ENCODE measurements at places on chromosomes 11 and 22. TPM values are rescaled to one million over a fixed set of nuclear protein-coding genes. Genes with fewer than 3 reads are reported as not detected.

Gene KRTAP5-2
- total RNA-seq = not detected

Gene SLC22A9
- total RNA-seq = not detected

Gene LRRN4CL
- total RNA-seq = 15.5 TPM

DNA sequence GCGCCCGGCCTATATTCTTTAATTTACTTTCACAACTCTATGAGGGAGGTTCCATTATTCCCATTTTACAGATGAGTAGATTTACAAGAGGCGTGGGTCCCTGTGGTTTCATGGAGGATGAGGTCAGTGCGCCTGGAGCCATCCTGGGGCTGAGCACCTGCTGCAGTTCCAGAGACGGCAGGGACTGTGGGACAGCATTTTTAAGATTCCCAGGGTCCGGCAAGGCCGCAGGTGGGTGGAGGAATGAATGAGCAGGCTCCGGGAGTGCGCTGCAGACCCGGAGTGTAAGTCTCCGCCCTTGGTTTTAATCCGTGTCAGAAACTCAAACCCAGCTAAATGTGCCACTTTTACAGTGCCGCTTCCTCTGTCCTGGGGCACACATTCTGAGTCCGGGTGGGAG is 4.1 kb upstream of the CHRM1 start:
- no peak for DNase-seq

DNA sequence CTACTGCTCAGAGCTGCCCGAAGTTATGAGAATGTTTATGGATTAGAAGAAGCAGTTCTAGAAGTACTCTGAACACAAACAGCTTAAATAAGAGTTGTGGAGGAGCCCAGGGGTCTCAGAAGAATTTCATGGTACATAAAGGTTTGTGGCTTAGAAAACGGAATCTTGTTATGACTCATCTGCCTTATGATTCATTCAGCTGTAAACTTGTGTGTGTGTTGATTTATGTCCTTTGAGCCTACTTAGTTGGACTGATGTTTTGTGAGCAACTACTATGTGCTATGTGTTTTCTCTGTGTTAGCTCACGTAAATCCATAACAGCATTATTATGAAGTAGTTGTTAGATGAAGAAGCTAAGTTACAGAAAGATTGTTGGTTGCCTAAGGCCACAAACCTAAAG is 203.7 kb downstream of the PGR start:
- peak; percentile 89 for DNase-seq

DNA sequence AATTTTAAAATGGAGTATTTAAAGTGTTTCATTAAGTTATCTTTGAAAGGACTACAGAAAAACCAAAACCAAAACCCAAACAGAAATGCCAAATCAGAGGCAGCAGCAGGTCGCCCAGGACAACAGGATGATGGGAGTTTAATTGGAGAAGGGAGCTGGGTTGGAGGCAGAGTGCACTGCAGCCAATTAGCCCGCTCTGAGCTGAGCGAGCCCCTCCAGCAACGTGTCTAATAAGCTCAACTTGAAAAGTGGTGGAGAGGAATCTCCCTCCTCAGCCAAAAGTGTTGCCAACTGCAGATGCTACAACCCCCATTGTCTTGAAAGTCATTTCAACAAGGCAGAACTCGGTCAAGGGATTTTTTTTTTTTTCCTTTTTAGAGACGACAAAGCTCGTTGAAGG is 323.9 kb downstream of the CADM1 start:
- no peak for DNase-seq

DNA sequence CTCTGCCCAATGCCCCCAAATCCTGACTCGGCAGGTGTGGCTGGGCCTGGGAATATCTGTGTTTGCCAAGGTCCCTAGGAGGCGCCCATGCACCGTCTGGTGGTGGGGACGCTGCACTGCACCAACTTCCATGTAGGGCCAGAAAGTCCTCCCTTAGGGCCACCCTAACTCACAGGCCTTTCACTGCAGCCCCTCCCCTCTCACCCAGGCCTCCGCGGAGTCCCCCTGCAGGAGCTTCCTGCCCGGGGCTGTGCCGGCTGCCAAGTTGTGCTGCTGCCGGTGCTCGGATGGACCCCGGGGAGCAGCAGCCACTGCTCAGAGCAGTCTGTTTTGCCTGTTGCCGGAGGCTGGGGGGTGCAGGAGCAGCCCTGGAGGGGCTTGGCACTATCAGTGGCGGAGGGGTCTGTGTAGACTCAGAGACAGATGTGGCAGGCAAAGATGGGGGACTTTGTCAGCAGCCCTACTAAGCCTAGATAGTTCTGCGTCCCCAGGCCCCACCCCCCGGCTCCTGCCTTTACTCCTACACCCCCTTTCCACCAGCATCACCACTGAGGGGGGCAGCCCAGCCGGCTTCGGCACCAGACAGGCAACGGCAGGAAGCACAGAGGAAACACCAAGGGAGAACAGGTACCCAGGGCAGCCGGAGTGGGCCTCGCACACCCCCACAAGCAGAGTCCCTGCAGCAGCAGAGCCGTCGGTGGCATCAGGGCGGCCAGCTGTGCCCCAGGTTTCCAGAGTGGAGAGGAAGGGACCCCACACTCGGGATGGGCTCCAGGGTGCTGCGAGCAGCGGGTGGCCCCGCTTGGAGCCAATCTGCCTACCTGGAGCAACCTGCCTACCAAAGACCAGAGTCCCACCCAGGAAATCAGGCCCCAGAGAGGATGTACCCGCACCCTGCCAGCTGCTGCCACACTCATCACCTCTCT is 124.3 kb downstream of the TRIM29 start:
- DNase-seq = peak; percentile 33
